ENCODE measurements at places on chromosomes 16 and 17. TPM values are rescaled to one million over a fixed set of nuclear protein-coding genes. Genes with fewer than 3 reads are reported as not detected.

GRCh38 chr17:41480136-41480535 is 815 bp downstream of the KRT35 start:
- H3K27ac ChIP-seq, result no peak overlapping the region
- no peaks in the 10 kb centered on the region for H3K36me3 ChIP-seq
- no peak overlapping the region for H3K4me3 ChIP-seq
- no peaks in the 10 kb centered on the region for H3K27me3 ChIP-seq
- H3K4me1 ChIP-seq, result no peaks in the 10 kb centered on the region

DNA sequence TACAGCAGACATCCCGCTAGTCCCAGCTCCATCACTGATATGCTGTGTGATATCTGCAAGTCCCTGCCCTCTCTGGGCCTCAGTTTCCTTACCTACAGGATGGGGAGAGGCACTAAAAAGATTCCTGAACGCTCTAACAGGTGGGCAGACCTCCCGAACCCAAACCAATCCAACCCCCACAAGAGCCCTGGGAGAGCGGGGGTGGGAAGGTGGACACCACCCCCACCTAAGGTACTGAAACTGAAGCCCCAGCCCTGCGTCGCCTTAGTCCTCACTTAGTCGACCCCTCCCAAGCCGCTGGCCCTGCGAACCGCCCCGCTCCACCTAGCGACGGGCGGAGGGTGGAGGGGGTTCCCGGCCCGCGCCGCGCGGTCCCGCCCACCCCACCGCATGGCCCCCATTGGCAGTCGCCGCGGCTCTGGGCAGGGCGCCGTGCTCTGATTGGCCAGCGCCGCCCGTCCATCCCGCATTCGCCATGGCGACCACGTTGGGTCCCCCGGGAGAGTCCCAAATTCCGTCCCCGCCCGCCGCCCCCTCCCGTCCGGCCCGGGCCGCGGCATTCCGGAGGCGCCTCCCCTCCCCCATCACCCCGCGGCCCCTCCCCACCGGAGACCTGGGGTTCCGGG is 578 bp downstream of the CCDC102A start:
- no peaks in the 10 kb centered on the region for H3K27me3 ChIP-seq
- peak; percentile 74 for DNase-seq
- H3K4me1 ChIP-seq, result peaks cover 26% of the 10 kb centered on the region
- peak overlapping the region; percentile 99 for H3K4me3 ChIP-seq

GRCh38 chr16:1535391-1536291 is 2.2 kb downstream of the TMEM204 start:
- H3K27ac ChIP-seq, result peak overlapping the region; percentile 95
- peaks cover 28% of the 10 kb centered on the region for H3K36me3 ChIP-seq
- peak overlapping the region; percentile 79 for H3K4me3 ChIP-seq
- no peak for DNase-seq

- no peak for DNase-seq
- H3K27me3 ChIP-seq, result no peaks in the 10 kb centered on the region
- H3K36me3 ChIP-seq, result no peaks in the 10 kb centered on the region
- H3K4me3 ChIP-seq, result no peak overlapping the region
- H3K4me1 ChIP-seq, result no peaks in the 10 kb centered on the region
Observed at GRCh38 chr17:66487981-66488468, 185.6 kb downstream of the PRKCA start.

The SLC39A11 gene
- total RNA-seq, result 12.0 TPM

Measured in thoracic aorta (tissue), 2 donors.